Activated CD4-positive, CD25-positive, alpha-beta regulatory T cell treated with anti-CD3 and anti-CD28 coated beads, Interleukin-2, amount 50 U/mL, for 16 hours (primary cell): ENCODE measurements at places on chromosomes 6 and 20.

DNA sequence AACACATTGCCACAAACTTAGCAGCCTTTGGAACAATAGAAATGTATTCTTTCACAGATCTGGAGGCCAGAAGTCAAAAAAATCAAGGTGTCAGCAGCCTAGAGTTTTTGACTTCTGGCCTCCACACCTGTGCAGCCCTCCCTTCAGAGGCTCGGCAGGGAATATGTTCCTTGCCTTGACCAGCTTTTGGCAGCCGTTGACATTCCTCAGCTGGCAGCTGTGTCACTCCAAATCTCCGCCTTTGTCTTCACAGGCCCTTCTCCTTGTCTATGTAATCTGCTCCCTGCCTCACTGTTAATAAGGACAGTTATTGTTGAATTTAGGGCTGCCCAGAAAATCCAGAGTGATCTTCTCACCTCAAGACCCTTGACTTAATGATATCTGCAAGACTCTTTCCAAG is 17.2 kb upstream of the AHI1 start:
- no peak for DNase-seq

- DNase-seq: no peak
These were observed at the start of gene ARMH2 for GRCh38 chr6:24798740-24799540. Gene ARMH2 (minus strand): TSS chr6:24798917. CDS start chr6:24798857, 60 bp downstream.

DNA sequence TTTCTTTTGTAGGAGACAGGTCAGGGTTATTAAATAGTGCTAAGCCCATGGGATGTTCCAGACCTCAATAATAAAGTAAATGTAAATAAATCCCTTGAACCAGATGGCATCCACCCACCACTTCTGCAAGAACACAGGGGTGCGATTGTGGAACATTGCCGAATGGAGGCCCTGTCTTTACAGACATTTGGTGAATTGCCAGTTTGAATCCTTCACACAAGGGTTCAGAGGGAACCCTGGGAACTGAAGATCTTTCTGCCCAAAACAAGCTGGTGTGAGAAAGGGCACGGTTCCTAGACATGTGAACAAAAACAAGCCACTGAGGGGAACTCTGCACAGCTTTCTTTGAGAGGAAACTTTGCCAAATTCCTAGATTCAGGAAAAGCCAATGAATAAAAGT is 30.2 kb upstream of the RNF8 start:
- no peak for DNase-seq

- DNase-seq: peak; percentile 42
These were observed 35.2 kb upstream of the HLA-G start for GRCh38 chr6:29792123-29793035.

DNA sequence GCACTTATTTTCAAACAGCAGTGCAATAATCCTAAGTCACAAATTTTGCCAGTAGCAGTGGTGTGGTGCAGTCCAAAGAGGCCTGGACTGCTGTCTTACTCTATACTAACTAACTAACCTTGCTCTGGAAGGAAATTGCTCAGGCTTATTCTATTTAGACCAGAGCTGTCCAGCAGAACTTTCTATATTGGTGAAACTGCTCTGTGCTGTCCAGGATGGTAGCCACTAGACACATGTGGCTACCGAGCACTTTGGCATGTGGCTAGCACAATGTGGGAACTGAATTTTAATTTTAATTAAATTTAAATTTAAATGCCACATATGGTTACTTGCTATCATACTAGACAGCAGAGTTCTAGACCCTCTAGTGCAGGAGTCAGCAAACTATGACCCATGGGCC is 27.1 kb upstream of the FBXO9 start:
- DNase-seq: no peak

DNA sequence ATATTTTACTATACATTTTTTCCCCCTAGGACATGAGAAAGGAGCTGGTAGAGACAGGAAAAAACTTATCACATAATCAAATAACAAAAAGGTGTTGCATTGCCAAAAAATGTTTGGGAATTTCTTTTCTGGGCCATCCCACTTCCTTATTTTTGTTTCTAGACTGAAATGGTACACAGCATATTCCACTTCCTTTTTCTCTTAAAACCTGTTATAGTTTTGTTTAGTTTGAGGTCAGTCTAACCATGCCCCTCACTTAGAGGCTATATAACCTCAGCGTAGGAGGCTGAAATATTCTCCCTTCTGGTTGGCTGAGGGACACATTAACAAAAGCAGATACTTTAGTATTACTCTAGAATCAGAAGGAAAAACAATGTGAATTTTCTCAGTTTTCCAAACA is 323.9 kb downstream of the GJA1 start:
- no peak for DNase-seq

GRCh38 chr6:79672631-79673111 is 41.5 kb downstream of the SH3BGRL2 start:
- no peak for DNase-seq

DNA sequence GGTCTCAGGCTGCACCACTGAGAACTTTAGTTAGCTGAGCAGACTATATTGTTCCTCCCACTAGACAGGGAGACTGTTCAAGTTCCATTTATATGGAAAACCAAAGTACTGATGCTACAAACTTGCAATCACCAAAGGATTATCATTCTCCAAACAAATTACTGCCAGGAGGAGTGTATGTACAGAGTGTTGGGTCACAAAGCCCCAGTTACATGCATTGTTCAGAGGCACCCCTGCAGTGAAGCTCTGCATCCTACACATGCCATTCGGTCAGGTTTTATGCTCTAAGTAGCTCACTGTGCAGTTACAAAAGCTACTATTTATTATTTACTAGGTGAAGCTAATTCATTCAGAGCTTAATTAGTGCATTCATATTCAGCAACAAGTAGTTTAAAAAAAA is 75.8 kb downstream of the SMLR1 start:
- no peak for DNase-seq

DNA sequence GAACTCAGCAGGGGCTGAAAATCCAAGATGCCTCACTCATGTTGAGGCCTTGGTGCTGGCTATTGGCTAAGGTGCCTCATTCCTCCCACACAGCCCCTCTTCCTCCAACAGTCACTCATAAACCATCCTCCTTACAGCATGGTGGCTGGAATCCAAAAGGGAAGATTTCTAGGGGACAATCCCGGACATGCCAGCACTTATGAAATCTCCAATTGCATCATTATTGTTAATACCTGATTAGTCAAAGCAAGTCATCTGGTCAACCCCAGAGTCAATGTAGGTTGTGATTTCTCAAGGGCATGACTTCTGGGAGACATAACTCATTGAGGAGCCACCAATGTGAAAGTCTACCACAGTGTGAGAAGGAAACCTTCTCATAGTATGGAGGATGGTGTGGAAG is 506.6 kb upstream of the NOX3 start:
- no peak for DNase-seq

GRCh38 chr6:44665143-44665542 is 277.6 kb downstream of the CDC5L start:
- no peak for DNase-seq

DNA sequence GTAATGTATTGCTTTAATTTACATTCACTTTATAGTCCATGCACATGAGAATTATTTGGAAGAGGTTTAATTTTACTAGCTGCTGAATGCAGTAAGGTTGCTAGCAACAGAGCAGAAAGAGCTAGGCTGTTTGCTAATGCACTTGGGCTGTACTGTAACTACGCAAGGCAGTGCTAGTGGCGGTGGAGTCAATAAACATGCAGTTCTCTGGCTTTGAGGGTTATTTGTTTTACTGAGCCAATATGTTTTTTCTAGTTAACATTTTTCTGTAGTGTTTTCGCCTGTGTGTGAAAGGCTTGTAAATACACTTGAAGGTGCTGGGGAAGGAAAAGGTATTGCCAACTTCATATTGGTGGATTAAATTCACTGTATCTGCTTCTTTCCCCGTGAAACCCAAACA is 112.8 kb downstream of the BTBD3 start:
- no peak for DNase-seq

DNA sequence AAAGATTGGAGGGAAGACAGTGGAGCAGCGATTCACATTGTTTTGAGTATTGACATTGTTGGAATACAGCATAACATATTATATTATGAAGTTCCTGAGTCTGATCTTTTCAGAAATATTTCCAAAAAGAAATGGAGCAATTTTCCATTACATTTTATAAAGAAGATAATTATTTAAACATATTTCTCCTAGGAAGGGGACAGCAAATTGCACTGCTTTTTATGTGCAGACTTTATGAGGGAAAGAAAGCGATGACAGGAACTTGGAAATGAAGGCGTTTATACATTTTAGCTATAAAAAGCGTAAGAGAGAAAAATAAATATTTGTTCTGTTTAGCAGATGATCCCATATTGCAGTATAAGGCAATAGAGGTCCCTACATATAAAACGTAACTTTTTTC is 117.0 kb upstream of the EDN1 start:
- DNase-seq: no peak

DNA sequence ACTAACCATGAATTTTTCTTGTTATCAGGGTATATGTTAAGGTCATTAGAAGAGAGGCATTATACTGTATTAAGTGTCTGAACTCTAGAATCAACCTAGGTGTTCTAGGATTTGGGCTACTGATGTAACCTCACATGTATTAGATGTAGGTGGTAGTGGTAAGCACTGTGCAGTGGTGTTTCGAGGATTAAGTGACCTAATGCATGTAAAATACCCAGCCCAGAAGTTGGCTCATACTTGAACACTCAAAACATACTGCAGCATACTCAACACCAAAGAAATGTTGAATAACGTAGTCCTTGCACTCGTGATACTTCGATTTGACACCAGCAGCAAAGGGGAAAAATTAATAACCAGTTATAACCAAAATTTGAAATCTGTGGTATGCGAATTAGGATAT is 48.7 kb downstream of the QKI start:
- no peak for DNase-seq

DNA sequence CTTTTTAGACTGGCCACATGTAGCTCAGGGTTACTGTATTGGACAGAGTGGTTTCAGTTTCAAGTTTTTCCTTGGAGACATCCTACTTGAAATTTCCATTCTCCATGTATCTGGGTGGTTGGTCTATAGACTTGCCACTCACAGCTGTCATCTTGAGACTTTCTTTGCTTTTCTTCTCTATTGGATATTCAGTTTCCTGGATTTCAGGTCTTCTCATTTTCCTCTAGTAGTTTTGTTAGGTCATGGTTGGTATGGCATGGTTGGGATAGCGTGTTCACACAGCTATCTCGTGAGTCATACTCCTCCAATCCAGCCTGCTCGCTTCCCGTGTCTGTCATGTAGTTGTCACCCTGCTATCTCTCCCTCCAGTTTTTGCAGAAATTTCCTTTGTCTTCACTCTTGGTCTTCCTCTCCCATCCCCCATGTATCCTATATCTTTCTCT is 48.3 kb downstream of the PTPN1 start:
- DNase-seq: no peak

GRCh38 chr6:104771258-104771832 is 88.4 kb downstream of the HACE1 start:
- no peak for DNase-seq

DNA sequence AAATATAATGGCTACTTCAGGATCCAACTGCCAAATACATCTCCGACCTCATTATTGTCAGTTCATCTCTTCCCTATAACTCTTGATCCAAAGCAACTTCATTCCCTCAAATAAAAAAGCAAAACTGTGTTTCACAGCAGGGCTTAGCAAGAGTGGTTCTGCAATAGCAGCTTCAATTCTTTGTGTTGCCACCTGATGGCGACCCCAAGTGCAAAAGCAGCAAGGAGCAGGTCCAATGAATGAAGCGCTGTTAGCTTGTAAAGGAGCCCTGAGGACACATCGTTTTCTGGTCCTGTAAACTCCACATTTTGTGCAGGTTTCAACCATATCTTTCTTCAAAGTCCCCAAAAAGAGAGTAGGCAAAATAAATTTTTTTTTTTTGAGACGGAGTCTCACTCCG is 19.6 kb downstream of the RTN4IP1 start:
- DNase-seq: no peak

GRCh38 chr20:48815537-48815936 is 12.3 kb downstream of the PREX1 start:
- no peak for DNase-seq

DNA sequence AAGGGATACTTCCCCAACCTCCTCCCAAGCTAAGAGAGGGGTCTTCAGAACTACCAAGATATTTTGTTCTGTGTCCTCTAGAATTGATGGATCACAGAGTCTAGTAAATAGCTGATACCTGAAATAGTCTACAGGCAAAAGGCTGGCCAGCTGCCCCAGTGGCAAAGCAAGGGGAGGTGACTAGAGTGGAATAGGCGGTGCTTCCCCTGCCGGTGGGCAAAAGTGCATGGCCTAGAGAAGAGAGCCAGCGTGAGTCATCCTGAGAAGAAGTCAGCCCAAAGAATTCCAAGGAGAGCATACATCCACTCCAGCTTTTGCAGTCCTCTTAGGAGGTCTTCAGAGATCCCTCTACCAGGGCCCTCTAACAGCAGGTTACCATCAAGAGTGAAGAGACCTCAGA is 14.7 kb downstream of the DPPA5 start:
- DNase-seq: no peak

GRCh38 chr20:11098888-11099287 is 425.1 kb upstream of the JAG1 start:
- no peak for DNase-seq

DNA sequence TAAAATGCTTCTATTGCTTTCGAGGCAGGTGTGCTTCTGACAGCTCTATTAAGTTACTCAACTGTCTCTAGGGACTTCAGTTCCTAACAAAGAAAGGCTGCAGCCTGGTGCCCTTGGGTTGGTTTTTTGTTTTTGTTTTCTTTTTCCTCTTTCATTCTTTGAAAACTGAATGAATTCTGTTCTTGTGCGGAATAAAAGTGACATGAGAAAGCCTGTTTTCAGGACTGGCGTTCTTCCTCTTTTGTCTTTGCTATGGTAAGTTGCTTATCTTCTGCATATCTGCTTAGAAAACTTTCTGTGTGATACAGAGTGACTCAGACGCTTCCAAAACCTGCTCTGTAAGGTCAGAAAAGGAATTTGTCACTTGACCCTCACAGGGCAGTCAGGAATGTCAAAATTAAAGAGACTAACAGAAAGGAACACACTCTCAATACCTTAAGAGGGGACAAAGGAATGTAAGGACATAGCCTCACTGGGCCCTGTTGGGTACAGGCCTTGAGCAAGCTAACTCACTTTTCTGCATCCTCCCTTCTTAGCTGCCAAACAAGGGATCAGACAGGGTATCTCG is 56.2 kb upstream of the NHSL1 start:
- DNase-seq: no peak

DNA sequence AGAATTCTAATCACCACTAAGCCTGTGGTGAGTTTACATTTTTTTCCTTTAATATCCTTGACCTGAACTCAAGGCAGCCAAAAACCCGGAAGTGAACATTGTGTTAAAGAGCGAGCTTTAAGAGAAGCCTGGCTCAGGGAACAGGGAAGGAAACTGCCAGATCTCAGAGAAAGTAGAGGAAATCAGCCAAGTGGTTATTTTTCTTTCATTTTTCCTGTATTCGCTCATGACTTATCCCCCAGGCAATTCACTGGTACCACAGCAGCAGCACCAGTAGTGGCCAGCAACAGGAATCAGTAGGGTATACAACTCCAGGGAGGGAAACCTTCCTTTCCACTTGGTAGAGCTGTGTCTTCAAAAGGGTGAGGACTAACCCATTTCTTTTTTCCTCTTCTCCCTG is 89.6 kb upstream of the HMGCLL1 start:
- DNase-seq: no peak
